ENCODE measurements at places on chromosomes 11 and 22.

GRCh38 chr11:17747131-17747955 is 12.8 kb downstream of the KCNC1 start:
- DNase-seq = no peak

- no peak for DNase-seq
Observed at GRCh38 chr11:86983021-86983488, 27.9 kb upstream of the FZD4 start.

GRCh38 chr11:100229086-100229485 is 458.0 kb upstream of the ARHGAP42 start:
- no peak for DNase-seq

DNA sequence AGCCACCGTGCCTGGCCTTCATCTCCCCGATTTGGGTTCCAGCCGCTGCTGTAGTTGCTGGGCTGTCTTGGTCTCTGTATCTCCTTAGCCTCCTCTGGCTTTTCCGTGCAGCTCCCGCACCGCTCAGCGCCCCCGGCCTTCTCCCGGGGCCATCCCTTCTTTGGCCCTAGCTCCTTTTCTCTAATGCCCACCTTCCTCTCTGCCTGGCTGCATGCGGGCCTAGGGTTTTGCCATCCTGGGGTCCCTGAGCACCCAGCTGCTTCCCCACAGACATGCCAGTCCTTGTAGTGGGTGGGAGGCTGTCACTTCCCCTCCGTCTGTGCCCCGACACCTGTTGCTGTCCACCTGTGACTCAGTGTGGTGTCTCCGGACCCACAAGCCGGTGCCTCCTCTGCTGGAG is 36.4 kb downstream of the KCNJ4 start:
- DNase-seq = no peak

GRCh38 chr22:48018346-48018745 is 1255.9 kb downstream of the TBC1D22A start:
- DNase-seq = no peak

DNA sequence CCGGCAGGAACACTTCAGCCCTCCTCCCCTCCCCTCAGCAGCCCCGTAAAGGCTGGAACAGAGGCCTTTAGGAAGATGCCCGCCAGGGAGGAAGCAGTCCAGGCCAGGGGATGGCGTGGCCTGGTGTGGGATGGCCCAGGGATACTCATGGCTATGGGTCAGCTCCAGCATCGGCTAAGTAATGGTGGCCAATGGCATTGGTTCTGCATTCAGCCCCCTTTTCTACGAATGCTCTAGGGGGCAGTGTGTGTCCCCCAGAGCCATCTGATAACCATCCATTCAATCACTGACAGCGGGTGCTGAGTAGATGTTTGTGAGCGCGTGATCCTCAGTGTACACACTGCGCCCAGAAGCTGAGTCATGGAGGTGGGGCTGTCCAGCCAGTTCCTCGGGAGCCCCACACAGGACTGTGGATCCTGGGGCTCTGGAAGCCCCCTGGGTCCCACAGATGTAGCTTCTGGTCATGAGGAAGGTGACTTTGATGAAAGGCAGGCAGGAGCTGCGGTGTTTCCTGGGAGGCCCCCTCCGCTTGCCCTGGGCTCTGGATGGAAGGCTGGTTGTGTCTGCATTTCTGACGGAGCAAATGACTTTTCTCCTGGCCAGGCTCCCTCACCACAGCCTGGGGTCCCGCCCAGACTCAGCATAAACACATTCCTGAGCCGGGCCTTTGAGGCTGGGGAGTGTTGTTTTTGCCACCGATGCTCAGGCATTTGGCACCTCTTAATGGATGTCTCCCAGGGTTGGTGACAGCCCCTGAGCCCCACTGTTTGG is 46.5 kb downstream of the FBLN1 start:
- no peak for DNase-seq

DNA sequence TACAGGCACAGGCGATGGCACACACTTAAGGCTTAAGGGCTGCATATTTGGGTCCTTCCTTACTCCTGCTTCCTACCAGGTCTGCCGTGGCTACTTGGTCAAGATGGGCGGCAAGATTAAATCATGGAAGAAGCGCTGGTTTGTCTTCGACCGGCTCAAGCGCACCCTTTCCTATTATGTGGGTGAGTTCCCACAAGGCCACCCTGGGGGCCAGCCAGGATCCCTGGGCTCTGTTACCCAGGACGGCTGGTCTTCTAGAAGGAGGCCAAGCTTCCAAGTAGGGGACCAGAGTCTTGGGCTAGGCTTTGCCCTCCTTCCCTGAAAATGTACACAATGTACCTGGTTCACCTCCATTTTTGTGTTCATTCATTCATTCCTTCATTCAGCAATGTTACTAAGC is 29.1 kb downstream of the TREH start:
- DNase-seq = no peak

DNA sequence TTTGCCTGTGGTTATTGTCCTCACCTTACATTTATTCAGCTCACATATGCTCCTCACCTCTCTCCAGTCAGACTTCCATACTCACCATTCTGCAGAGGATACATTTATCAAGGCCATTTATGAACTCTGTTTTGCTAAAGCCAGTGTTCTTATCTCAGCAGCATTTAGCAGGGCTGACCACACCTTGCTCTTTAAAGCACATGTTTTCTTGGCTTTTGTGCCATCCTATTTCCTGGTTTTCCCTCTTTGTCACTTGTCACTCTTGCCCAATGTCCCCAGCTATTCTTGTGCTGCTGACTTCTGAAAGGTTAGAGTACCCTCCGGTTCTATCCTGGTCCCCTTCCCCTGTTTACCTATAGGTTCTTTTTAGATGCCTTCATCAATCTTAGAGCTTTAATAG is 446.6 kb downstream of the NELL1 start:
- no peak for DNase-seq

- no peak for DNase-seq
Observed at GRCh38 chr22:17808693-17809403, 34.6 kb upstream of the BID start.

GRCh38 chr11:83728281-83728680 is 442.1 kb upstream of the CCDC90B start:
- DNase-seq = no peak

DNA sequence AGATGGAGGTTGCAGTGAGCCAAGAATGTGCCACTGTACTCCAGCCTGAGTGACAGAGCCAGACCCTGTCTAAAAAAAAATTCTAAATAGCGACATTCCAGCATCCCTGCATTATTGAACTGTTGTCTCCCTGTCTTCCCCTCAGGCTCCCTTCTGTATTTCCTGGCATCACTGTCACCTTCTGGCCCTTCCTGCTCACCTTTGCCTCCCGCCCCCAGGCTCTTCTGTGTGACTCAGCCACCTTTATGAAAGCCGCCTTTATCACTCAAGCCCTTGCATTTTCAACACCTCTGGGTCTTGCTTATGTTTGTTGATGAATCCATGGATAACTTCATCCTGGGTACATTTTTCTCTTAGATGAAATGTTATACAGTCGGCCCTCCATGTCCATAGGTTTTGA is 21.1 kb downstream of the UBASH3B start:
- no peak for DNase-seq

DNA sequence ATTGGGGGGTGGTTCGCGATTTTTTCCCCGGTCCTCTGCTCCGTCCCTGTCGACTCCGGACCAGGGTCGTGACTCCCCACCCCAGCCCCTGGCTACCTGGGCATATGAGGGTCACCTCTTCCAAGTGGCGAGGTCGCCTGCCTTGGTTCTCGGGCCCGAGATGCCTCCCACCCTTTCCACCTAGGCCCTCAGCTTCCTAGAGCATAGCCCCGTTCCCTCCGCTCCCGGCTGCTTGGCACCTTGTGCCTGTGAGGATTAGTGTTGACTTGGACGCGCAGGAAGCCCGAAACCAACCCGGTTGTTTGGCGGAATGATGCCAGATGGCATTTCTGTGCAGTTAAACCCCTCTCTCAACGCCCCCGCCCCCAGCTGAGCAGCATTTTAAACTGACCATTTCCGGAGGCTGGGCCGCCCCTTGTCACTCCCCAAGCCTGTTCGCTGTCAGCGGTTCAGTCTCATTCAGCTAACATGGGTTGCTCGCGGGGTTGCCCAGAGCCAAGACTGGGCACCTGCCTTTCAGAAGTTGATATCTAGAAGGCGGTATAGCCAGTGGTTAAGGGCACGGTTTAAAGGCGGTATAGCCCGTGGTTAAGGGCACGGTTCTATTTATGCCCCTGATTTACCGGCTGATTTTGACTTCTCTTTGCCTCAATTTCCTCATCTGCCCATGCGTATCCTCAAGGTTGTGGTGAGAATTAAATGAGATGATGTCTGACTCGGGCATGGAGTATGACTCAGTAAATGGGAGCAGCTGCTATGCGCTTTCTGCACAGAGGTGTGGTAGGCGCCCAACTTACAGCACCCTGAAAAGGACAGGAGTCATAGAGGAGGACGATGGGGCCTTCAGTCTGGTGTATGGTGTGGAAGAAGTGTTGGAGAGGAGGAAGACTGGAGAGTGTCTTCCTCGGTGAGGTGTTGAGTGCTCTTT is 639 bp downstream of the INCENP start:
- DNase-seq = no peak

DNA sequence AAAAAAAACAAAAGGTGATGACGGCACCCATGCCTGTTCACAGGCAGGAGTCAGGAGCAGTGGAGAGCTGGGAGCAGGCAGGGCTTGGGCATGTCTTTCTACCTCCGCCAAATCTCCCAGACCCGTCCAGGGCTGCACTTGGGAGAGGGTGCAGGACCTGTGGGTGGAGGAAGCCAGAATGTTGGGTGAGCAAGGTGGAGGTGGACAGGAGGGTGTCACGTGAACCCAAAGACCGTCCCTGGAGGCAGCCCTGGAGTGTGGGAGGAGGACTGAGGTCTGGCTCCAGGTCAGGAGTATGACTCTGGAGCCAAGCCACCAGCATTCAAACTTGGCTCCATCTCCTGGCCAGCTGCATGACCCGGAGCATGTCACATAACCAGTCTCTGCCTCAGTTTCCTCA is 26.6 kb upstream of the RELT start:
- no peak for DNase-seq
